ENCODE measurements at places on chromosomes 2 and 18. TPM values are rescaled to one million over a fixed set of nuclear protein-coding genes. Genes with fewer than 3 reads are reported as not detected.

DNA sequence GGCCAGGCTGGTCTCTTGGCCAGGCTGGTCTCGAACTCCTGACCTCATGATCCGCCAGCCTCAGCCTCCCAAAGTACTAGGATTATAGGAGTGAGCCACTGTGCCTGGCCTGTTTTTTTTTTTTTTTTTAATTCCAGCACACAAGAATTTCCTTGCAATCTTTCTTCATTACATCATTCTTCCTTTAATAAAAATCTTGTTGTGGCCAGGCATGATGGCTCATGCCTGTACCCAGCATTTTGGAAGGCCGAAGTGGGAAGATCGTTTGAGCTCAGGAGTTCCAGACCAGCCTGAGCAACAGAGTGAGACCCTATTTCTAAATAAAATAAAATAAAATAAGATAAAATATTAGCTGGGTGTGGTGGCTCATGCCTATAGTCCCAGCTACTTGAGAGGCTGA, 21.4 kb upstream of the PLEKHM3 start:
- no peak for DNase-seq

- no peak for DNase-seq
Measured at GRCh38 chr2:37851428-37851827, 73.7 kb upstream of the RMDN2 start.

DNA sequence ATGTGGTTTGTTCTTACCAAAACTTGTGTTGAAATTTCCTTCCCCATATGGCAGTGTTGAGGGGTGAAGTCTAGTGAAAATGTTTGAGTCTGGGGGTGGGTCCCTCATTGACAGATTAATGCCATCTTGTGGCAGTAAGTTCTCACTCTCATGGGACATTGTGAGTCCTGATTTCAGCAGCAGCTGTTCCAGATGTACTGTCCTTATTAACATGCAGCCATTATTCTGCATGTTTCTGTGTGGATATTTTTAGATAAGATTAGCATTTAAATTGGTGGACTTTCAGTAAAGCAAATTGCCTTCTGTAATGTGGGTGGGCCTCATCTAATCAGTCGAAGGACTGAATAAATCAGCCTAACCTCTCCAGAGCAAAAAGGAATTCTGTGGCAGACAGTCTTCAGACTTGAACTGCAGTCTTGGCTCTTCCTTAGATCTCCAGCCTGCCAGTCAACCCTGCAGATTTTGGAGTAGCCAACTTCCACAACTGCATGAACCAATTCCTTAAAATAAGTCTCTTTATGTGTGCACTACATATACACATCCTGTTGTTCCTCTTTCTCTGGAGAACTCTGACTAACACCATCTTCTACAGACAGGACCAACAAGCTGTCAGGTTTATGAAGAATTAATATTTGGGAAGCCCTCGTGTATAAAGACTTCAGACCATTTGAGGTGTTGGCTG, 138.7 kb upstream of the ZNF516 start:
- DNase-seq: no peak

The STPG4 gene
- not detected for total RNA-seq

- DNase-seq: no peak
Measured at GRCh38 chr2:166568409-166568808, 74.4 kb upstream of the SCN7A start.

DNA sequence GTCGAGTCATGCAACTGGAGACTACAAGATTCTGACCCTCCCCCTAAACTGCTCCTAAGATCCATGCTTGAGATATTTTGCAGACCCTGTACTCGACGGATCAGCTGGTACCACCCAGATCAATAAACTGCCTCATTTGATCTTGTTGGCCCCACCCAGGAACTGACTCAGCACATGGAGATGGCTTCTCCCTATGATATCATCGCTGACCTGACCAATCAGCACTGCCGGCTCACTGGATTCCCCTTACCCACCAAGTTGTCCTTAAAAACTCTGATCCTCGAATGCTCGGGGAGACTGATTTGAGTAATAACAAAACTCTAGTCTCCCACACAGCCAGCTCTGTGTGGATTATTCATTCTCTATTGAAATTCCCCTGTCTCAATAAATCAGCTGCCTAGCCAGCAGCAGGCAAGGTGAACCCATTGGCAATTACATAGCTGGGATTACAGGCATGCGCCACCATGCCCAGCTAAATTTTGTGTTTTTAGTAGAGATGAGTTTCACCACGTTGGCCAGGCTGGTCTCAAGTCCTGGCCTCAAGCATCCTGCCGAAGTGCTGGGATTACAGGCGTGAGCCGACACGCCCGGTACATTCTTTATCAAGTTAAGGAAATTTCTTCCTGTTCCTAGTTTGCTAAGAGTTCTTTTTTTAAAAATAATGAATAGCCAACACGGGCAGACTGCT, 43.6 kb downstream of the VPS54 start:
- DNase-seq: peak; percentile 7

The HOXD13 gene
- 20.7 TPM for total RNA-seq

GRCh38 chr2:80086831-80087230, 217.7 kb downstream of the LRRTM1 start:
- DNase-seq: no peak

The DTNA gene
- total RNA-seq: 12.1 TPM

DNA sequence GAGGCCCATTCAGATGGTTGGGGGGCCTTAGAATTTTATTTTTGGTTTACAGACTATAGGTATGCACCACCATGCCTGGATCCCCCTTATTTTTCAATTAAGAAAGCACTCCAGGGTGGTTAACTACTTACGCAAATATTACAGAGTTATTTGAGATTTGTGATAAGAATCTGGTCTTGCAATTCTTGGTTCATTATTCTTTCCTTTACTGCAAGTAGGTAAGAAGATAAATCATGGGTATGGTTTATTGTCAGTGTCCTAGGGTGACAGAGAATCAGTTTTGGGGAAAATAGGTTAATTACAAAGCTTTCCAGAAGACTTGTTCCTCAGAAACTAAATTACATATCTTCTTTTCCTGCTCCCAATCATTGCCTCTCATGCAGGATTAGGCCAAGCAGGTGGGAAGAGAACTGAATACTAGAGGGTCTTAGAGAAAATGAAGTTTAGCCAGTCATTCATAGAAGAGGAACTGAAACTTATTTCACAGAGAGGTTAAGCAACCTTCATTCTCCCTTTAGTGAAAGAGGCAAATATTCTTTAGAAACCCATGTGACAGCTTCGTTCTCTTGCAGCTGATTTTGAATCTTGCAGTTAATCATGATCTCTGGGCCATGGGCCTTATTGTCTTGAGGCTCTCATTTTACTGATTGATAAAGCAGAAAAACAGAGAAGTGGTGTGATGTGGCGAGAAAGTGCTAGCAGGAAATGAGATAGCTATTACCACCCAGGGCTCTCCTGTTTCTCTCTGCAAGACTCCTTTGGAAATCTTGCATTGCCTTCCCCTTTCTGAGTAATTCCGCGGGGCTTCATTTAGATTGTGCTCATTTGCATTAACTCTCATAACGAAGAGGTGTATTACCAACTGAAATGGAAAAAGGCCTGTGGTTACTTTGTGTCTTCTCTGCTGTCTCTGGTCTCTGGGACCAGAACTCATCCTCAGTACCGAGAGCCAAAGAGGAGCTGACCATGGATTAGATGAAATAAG, 44.8 kb upstream of the ARHGAP25 start:
- DNase-seq: no peak

The GAREM2 gene
- total RNA-seq: 0.06 TPM

DNA sequence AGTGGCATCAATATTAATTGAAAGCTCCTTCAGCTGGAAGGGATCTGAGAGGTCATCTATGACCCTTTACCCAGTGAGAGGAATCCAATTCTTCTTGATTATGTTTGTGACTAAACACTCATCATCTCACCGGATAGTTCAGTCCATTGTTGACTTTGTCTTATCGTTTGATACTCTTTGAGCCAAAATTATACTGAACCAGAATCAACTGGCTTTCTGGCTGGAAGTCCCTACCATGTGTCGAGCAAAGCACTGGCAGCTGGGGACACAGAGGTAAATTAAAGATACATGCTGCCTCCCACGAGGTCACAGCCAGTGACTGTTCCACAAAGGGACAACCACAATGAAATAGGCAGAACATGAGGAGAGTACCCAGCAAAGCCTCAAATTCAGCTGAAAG, 91.4 kb upstream of the FHL2 start:
- DNase-seq: no peak

DNA sequence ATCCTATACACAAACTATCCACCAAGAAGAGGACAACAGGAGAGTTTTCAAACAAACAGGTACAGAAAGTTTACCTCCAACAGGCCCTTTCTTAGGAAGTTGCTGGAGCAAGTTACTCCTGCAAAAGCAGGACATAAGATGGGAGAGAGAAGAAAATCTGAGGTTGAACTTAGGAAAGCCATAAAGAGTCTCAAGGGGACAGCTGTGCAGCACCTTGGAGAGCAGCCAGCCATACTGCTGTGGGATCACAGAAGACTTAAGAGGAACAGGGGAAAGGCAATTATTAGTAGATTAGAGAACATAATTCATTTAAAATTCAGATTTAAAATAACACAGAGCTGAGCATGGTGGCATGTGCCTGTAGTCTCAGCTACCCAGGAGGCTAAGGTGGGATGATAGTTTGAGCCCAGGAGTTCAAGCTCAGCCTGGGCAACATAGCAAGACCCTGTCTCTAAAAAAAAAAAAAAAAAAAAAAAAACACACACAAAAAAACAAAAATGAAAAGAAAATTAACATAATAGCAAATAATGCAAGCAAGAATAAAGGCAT, 148.1 kb upstream of the SIX3 start:
- DNase-seq: peak; percentile 18

- DNase-seq: no peak
Measured at GRCh38 chr2:45850558-45850957, 199.1 kb downstream of the PRKCE start.

DNA sequence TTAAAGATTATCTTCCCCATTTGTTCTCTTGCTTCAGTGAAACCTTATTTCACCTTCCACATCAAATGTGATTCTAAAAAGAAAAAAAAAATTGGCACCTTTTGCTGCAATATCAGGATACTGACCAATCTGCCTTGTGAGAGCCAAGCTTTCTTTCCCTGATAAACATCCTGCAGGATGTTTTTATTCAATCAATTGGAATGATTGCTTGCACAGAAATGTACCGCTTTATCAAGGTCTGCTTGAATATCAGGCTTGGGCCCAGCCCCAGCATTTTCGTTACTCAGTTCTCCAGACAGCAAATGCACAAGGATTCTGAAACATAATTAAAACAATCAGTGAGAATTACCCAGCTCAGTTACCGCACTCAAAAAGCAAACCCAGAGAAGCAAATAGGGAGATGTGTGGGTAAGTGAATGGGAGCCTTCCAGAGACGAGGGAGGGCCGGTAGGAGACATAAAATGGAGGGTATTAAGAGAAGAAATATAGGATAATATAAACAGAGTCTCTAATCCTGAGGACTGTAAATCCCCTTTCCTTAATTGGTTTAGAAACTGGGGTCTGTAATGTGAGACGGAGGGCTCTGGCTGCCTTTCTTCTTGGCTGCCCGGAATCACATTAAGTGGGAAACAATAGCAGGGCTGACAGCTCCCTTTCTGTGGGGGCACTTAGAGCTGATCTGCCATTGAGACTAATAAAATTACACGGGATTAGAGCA, 291.8 kb downstream of the ICOS start:
- no peak for DNase-seq

DNA sequence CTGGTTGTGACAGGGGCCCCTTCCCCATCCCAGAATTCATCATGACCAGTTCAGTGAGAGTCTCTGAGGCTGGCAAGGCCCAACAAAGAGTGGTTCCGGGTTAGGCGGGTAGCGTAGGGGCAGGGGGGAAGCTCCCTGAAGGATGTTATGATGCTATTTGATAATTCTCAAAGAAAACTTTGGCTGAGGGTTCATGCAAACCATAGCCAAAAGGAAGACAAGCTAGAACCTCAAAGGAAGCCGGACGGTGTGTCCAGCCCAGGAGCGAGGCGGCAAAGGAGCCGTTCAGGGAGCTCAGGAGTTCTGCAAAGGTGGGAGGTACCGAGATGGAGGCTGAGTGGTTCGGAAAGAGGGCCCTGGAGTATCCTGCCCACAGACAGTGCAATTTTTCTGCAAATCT, 226.8 kb upstream of the RAB6C start:
- DNase-seq: no peak

DNA sequence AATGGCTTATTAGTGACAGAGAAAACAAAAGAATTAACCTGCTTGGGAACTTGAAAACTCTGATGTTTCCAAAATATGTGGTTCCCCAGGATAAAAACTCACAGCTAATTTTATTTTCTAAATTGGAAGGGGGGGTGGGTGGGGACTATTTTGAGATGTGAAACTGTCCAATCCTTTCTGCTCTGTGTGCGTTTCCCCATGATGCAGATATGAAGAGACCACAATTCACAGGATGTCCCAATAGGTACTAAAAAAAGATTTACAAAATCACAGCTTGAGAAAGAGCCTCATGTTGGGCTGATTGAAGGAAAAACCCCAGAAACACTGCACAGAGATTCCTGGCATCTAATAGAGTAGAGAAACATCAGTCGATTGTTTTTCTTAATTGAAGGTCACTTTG, 273.2 kb downstream of the ARHGAP15 start:
- DNase-seq: no peak

DNA sequence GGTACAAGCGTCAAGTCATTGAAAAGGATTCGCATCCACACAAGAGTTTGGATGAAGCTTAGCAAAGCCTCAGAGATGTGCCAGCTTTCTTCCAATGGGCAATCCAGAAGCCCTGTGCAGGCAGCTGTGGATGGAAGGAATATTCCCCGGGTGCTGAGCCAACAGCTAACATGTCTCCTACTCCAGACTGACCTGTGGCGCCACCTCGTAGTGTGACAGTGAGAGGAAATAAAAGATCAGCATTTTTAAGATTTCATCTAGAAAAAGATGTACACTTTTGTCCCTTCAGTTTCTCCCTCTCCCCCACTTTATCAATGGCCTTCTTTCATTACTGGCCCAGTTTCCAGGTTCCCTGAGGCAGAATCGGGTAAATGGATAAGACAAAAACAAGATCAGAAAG, 48.9 kb upstream of the SPATS2L start:
- DNase-seq: no peak

The ABHD1 gene
- total RNA-seq: not detected

The ZNF519 gene
- total RNA-seq: 5.0 TPM

GRCh38 chr2:20584045-20584398, 66.9 kb downstream of the HS1BP3 start:
- DNase-seq: no peak

GRCh38 chr2:180202467-180202951, 195.4 kb upstream of the CWC22 start:
- no peak for DNase-seq

The NIFK gene
- total RNA-seq: 175 TPM

- DNase-seq: peak; percentile 72
Measured at GRCh38 chr2:26704441-26704977, 12.0 kb downstream of the KCNK3 start.
